ENCODE measurements at places on chromosomes 6 and 20.

DNA sequence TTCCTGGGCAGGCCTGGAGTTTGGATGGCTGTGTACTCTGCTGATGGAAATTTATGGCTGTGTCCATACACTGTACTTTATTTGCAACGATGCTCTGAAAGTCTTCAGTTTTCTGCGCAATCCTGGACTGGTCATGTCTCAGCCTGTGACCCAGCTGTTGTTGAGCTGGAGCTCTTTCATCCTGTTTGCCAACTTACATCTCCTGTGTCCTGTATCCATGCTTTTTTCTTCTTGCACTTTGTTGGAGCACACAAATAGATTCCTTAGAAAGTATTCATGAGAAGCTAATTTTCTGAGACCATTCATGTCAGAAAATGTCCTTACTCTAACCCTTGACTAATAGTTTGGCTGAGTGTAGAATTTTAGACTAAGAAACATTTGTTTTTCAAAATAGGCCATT lies 251.2 kb downstream of the BCKDHB start:
- DNase-seq = no peak

DNA sequence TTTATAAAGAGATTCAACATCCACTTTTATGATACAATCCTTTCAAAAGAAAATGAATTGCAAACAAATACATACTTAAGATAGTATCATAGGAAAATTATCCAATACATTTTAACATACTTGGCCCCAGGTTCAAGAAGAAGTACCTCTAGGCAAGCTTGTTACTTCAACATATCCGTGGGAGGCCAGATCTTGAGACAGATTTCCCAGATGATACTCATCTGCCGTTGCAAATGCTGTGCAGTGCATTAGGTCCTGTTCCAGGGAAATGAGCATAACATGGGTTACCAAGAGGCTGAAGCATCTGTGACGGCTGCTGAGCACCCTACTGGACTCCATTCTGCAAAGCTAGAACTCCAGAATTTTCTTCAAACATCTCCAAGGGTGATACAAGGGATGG lies 15.6 kb downstream of the RMND1 start:
- DNase-seq = no peak

DNA sequence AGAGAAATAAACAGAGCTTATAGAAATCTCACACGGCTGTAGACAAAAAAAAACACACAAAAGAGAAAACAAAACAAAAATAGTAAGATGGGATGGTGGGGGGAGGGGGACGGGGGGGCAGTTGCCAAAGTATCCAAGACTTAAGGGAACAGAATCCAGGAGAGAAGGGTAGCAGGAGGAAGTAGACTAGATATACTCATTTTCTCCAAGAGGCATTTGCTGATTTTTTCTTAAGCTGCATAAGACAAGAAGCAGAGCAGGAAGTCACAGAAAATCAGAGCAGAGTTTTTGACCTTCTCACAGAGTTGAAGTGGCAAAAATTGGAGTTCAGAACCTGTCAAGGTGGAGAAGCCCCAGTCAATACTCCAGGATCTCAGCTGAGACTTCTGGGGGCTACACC lies 237.7 kb downstream of the HIVEP2 start:
- no peak for DNase-seq

DNA sequence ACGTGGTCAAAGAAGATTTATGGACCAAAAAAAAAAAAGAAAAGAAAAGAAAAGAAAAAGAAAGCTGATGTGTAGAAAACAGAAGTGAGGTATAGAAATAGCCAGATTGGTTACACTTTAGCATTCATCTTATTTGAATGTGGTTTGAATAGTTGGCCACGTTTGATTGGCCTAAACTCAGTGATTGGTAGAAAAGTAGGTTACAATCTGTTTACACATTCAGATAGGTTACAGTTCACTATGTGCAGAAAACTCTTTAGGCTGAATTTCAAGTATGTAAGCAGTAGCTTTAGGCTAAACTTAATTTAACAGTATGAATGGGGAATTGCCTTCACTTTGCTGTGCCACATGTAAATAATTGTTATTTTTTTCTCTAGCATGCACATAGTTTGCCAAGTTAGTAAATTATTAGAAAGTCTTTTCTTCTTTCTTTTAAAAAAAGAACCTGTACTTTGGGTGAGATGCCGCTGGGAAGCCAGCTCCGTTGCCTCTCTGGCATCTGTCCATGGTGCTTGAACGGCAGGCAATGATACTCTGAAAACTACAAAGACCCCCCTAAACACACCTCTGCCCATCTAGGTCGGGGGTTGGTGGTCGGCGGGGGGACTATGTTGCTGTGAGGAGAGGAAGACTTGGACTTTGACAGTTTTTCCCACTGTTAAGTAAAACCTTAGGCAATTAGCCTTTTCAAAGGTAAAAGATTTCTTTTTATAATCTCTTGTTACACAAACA lies 173.0 kb downstream of the AIG1 start:
- DNase-seq = no peak

DNA sequence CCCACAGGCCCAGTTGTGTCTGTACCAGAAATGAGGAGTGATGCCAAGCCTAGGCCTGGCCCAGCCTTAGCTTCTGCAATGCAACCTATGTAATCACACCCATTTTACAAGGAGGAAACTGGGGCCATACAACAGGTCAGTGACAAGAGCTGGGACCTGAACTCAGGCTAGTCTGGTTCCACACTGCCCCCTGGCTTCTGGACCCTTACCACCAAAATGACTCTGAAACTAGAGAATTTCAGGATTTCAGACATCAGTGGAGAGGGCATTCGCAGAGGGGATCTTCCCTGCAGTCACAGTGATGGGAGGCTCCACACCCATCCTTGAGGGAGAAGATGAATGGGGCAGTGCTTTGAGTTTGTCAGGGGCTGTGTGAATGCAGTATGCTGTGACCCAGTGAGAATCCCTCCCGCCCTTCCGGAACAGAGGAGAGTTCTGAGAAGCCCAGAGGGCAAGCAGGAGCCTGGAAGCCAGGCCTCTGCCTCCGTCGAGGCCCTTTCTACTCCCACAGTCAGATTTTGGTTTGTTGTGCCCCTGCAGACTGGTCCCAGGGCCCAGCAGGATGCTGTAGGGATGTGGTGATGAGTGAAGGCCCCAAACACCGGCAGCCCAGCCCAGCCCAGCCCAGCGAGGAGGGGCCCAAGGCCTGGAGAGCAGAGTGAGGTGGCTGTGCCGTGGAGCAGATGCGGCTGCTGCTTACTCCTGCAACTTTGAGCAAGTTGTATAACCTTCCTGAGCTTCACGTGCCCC lies 48.1 kb upstream of the MYL9 start:
- no peak for DNase-seq

GRCh38 chr20:10192171-10192570 lies 26.5 kb upstream of the SNAP25 start:
- no peak for DNase-seq

DNA sequence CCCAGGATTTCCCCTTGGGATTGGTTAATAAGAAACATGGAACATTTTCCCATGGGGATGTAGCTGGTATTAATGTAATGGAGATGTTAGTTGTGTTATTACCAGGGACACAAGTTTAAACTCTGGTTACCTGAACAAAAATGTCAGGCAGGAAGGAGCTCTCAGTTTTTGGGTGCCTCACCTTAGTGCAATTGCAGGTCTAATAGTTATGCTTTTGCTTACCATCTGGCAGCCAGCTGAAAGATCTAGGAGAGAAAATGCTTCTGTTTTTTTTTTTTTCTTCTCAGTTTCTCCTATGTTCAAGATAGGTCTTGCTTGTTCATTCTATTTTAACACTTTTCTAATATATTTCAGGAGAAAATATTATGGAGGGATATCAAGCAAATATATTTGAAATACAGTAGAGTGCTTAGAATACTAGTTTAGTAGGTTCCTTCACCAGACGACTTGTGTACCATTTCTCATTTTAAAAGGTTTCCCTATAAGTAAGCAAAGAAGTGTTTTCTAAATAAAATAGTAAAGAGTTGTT lies 4.2 kb upstream of the UBE2J1 start:
- DNase-seq = no peak

DNA sequence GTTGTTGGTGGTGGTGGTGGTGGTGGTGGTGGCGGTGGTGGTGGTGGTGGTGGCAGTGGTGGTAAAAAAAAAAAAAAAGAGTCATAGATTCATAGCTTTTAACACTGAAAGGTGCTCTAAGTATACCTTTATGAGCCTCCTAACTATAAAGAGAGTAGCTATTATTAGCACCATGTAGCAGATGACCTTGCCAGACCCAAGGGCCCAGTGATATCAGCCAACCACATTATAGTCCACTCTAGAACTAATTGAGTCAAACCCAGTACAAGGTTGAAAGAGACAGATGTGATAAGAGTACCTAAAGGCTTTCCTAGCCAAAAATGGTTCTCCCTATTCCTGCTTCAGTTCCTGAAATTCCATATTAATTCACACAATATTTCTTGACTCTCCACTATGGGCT lies 245.3 kb downstream of the HACE1 start:
- DNase-seq = no peak

DNA sequence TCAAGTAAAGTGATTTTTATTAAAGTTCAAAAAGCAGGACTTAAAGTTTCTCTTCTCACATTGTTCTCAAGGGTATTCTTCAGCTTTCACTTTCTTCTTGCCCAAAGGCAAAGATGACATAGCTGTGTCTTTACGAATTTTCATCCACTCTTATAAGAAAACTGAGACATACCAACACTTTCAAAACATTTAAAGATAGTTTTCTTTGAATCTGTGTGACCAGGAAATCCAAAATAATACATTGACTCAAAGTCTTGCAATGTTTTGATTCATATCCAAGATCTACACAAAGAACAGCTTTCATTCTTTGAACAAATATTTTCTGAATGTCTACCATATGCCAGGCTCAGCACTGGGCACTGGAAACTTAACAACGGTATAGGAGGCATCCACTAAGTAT lies 117.9 kb downstream of the SIM1 start:
- no peak for DNase-seq

- no peak for DNase-seq
These were observed 336.7 kb upstream of the MAN1A1 start for GRCh38 chr6:119686240-119686639.

DNA sequence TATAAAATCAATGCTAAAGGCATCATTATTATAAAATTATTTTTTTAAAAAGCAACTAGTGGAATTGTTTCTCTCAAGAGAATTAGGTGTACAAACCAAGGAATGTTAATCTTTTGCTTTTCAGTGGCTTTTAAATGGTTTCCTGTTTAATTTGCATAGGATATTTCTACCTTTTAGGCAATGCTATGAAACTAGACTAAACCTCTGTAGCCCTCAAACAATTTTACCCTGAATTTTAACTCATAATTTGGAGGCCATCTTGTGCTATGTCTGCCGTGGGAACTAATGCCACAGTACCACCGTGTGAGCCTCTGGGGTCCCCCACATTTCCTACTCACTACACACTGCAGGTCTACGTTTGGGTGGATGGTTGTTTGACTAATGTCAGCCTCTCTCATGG lies 20.6 kb downstream of the PHACTR2 start:
- no peak for DNase-seq

GRCh38 chr6:170253910-170254269 lies 37.0 kb downstream of the DLL1 start:
- no peak for DNase-seq

DNA sequence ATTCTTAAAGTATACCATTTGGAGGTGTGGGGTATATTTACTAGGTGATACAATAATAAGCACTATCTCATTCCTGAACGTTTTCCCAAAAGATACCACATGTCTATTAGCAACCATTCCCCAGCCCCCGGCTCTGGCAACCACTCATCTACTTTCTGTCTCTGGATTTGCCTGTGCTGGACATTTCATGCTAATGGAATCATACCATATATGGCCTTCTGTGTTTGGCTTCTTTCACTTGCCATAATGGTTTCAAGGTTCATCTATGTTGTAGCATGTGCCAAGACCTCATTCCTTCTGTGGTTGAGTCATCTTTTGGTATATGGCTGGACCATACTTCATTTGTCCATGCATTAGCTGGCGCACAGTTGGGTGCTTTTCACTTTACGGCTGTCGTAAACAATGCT lies 39.7 kb downstream of the BCAS4 start:
- DNase-seq = no peak

GRCh38 chr6:157194110-157194509 lies 129.2 kb downstream of the TMEM242 start:
- no peak for DNase-seq

GRCh38 chr6:26331218-26332073 lies 33.6 kb upstream of the BTN3A2 start:
- DNase-seq = no peak

DNA sequence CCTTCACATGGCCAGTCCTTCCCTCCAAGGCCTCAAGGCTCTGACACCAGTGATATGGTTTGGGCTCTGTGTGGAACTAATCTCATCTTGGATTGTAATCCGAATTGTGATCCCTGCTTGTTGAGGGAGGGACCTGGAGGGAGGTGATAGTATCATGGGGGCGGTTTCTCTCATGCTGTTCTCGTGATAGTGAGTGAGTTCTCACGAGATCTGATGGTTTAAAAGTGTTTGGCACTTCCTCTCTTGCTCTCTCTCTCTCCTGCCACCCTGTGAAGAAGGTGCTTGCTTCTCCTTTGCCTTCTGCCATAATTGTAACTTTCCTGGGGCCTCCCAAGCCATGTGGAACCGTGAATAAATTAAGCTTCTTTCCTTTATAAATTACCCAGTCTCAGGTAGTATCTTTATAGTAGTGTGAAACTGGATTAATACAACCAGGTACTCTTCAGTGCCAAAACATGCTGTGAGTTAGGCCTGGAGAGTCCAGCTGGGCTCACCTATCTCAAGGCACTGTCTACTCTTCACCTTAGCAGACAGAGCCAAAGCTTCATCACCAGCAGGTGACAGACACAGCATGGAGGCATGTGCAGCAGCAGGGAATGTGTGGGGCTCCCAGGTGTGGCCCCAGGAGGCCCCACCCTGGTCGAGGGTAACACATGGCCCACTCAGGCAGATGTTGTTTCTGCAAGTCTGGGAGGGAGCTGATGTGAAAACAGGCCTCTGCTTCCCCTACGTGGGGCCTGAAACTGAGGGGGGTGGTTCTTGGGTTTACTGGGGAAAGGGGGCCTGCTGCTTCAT lies 97.5 kb upstream of the CDYL start:
- no peak for DNase-seq

- DNase-seq = no peak
These were observed 23.8 kb downstream of the RFPL4B start for GRCh38 chr6:112370946-112371345.

- no peak for DNase-seq
These were observed 12.3 kb downstream of the PKIB start for GRCh38 chr6:122622479-122622878.

DNA sequence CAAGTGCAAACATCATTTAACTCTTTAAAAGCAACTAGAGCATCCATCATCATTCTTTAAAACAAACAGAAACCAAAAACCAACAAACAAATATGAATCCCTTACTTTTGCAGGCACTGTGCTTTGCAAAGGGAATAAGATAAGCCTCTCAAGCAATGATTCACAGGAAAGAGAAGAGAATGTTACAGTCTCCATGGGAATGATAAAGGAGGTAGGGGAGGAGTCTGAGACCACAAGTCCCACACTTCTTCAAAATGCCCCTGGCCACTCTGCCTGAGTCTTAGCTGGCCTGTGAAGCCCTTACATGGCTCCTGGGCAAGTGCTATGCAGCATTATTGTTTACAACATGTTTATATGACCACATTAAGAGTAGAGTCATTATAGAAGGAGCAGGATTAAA lies 257.7 kb upstream of the MARCKS start:
- no peak for DNase-seq

GRCh38 chr6:141552463-141552862 lies 580.3 kb upstream of the GJE1 start:
- no peak for DNase-seq

GRCh38 chr20:4073852-4074741 lies 58.7 kb upstream of the RNF24 start:
- DNase-seq = no peak

GRCh38 chr6:116417661-116418060 lies 43.5 kb upstream of the CALHM6 start:
- no peak for DNase-seq

Data from activated T-cell treated with anti-CD3 and anti-CD28 coated beads for 1 hour (primary cell).